RPMI7951 (cell line): ENCODE measurements at places on chromosomes 12 and 14.

- DNase-seq = peak; percentile 14
Observed at GRCh38 chr14:100762089-100762515, 35.4 kb downstream of the DLK1 start.

DNA sequence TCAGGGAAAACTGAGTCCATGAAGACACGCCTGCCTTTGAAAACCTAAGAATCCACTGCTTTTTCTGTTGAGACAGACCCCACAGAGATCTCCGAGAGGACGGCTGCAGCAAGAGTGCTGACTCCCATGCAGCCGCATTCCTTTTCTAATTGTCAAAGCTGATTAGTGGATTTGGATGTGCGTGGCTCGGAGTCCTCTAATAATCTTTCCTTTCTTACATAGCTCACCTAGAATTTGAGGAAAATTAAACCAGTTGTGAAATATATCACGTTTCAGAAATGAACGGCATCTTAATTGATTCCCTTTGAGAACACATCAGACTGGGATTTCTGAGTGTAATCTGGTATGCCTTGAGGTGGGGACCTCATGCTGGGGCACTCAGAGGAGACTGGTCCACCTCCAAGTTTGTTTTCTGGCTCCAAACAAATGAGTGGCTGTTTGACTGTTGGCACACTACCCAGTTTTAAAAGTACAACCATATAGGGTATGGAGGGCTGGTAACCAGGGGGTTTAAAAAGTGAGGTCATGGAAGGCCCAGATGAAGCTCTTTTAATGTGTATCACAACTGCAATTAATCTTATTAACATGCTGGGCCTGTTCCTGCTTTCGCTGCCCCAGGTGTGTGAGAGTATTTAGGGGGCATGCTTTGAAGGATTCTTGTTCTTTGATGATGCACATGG lies 63.3 kb downstream of the RASSF3 start:
- DNase-seq = peak; percentile 40

DNA sequence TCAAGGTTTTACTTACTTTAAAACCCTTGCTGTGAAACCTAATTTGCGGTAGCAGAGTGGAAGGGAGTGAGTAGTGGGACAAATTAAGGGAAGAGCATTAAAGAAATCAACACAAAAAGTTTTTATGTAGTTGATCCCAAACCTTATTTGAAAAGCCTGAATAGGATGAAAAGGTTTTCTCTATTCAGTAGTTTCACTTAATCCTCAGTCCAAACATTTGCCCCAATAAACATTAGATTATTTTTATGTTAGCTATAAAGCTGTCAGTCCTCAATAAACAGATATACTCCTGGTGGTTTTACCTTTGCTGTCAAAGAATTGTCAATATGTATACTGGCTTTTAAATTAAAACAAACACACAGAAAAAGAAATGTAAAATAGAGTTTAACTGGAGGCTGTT lies 136.0 kb downstream of the PAX9 start:
- DNase-seq = no peak

GRCh38 chr12:93128332-93128707 lies 199.2 kb upstream of the EEA1 start:
- no peak for DNase-seq

- no peak for DNase-seq
Observed at GRCh38 chr12:71069311-71069710, 88.5 kb downstream of the TSPAN8 start.

DNA sequence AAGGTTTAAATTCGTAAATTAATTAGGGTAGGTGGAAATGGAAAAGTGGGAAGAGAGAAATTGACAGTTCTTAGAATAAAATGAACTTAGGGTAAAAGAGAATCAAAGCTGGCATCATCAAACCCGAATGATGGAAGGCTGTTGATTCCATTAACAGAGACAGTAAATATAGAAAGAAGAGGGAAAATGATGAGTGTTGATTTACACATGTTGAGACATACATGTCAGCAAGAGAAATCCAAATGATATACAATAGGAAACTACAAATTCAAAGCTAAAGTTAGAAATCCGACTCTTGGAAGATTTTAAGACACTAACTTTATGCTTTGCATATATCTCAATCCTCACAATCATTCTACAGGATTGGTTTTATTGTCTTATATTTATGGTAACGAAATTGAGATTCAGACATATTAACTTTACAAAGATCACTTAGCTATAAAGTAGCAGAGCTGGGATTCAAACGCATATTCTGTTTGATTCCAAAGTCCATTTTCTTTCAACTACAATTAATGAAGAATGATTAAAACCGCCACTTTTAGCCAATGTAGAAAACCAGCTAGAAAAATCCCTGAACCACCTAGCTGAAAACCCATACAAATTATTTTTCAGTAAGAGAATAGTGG lies 30.2 kb downstream of the LIMA1 start:
- no peak for DNase-seq

DNA sequence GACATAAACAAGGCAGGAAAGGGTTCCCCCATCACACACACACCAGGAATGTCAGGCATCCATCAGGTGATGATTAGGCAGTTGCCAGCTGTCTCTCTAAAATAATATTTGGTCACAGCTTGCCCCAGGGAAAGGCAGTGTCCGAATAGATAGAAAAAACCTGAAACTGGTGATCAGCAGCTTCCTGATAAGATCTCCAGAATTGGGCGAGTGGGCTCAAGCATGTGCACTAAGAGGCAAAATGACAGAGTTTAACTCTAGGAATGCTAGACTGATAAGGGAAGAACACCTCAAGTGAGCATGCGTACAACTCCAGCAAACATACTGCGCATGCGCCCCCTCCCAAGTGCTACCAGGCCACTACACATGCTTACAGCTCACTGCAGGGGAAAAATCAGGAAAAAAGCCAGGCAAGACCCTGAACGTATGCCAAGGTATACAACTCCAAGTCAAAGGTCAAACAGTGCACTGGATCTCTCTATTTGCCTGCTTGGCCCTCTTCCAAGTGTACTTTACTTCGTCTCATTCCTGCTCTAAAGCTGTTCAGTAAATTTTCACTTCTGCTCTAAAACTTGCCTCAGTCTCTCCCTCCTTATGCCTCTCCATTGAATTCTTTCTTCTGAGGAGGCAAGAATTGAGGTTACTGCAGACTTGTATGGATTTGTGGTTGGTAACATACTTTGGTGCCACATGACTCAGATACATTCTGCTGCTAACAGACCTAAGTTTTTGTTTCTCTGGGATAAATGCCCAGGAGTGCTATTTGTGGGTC lies 73.5 kb upstream of the VASH1 start:
- DNase-seq = no peak

DNA sequence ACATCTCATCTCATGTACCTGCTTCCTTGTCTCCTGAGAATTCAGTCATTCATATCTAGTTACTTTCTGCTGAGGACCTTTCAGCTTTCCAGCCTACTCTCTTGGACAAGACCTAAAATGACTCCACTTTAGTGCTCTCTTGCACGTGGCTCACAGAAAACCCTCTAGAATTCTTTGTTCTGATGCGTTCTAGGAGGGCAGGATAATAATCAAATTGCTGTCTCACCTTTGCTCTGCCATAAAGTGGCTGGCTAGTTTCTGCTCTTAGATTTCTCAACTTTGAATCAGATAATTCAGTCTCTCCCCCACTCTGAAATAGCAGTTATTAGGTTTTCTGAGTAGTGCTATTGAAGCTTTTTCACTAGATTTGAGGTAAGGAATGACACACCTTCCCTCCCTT lies 429.5 kb upstream of the FBXO33 start:
- DNase-seq = no peak

DNA sequence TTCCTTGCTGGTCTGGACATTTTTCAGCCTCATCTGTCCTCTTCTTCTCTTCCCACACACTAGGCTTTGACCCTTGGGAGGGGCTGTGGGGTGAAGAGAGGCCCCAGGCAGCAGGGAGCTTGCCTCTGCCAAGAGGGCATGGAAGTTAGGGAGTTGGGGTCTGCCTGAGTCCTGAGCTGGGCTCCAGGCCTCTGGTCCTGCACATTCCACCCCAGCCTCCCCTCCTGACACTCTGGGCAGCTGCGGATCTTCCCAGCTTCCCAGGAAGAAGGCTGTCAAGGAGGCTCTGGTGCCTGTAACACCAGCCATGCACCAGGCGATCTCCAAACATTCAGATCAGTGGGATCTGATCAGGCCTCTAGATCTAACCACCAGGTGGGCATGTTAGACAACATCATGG lies 169.1 kb upstream of the PRMT8 start:
- DNase-seq = no peak

GRCh38 chr14:33945210-33946088 lies 5.4 kb downstream of the EGLN3 start:
- DNase-seq = no peak

GRCh38 chr12:57419495-57419894 lies 11.3 kb downstream of the R3HDM2 start:
- no peak for DNase-seq

DNA sequence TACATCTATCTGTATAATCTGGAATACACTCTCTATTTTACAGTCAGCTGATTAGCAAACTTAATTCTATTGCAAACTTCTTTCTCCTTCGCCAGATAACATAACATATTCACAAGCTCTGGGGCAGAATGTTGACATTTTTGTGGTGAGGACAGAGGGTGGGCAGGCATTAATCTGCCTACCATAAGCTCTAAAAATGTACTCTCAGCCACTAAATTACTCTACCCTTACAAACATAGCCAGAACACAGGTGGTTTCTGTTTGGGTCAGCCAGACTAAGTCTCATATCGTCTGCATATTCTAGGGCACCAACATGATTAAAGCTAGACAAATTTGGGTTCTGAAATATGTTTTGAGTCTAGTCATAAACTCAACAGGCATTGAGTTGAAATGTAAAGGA lies 90.1 kb downstream of the SLC6A15 start:
- DNase-seq = no peak

GRCh38 chr12:99852666-99853065 lies 132.1 kb downstream of the ANKS1B start:
- peak; percentile 5 for DNase-seq

DNA sequence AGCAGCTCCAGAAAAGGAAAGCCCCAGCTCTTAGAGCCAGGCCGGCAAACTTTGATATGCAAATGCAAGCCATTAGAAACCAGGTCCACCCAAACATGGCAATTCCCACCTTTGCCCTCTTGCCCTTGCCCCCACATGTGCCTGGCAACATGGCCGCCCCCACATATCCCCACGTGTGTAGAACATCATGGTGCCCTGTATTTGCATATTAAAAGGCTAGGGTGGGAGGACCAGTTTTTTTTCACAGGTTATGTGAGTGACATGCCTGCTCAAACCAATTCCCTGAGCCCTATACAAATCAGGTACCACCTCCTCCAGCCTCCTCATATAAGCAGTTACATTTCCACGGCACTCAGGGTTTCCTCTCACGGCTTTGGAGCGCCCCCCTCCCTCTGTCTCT lies 6.1 kb upstream of the ALDH1L2 start:
- no peak for DNase-seq

DNA sequence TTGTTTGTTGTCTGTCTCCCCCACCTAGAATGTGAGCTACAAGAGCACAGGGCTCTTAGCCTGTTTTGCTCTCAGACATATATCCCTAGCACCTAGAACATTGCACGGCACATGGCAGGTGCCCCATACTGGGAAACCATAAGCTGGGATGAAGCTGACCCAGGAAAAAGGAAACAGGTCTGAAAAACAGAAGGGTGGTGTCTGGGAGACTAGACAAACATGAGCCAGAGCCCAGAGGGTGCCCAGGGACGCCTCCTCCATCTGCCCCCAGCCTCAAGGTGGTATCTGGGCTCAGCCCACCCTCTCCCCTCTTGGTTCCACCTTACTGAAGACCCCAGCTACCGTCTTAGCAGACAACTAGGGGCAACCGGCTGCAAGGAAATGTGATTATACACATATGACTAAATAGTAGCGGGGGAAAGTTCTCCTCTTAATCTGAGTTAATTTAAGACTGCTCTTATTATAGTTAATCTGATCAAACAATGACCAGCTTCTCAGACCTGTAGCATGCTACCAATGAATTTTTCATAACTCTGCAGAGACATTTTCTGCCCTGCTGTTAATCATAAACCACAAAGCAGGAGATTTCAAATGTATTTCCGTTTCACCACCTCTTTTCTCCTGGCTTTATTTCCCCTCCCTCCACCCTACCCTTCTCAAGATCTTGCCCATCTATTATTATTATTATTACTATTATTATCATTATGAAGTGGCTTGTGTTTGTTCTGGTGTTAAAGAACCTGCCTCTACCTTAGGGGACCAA lies 31.9 kb downstream of the KSR2 start:
- DNase-seq = no peak

DNA sequence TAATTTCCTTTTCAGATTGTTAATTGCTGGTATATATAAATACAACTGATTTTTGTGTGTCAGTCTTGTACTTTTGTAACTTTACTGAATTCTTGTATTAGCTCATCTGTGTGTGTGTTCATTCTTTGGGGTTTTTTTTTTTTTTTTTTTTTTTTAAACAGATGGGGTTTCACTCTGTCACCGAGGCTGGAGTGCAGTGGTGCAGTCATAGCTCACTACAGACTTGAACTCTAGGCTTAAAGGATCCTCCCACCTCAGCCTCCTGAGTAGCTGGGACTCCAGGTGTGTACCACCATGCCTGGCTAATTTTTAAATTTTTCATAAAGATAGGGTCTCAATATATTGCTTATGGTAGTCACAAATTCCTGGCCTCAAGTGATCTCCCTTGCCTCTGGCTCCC lies 68.0 kb downstream of the WNK1 start:
- no peak for DNase-seq

DNA sequence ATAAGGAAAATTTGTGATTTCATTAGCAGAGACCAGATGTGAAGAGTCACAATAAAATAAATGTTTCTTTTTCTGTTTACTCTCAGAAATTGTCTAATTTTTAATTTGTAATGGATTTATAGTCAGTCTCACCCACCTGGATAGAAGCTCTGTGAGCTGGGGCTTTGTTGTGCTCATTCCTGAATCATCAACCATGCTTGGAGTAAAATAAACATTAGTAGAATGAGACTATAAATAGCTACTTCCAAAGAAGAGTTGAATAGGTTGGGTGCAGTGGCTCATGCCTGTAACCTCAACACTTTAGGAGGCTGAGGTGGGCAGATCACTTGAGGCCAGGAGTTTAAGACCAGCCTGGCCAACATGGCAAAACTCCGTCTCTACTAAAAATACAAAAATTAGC lies 185.3 kb upstream of the FBXO33 start:
- DNase-seq = no peak

- DNase-seq = no peak
Observed at GRCh38 chr14:79196216-79196615, 1015.1 kb downstream of the DIO2 start.

GRCh38 chr12:9271875-9272274 lies 63.7 kb upstream of the PZP start:
- DNase-seq = no peak

GRCh38 chr12:85825746-85826145 lies 10.5 kb downstream of the RASSF9 start:
- no peak for DNase-seq

DNA sequence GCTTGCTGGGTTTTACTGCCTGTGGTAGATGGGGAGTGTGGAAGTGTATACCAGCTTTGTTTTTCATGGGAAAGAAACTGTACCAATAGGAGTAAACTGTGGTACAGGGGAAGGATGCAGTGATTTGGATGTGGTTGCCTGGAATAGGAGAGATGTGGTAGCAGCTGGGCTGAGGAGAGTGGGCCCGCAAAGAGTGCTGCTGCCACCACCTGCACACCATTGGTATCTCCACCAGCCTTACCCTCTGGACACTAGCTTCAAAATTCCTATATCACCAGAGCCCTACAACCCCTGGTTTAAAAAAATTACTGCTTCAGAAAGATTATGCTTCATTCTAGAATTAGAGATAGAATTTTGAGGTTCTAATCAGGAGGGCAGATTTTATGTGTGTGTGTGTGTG lies 53.6 kb downstream of the AKAP6 start:
- peak; percentile 21 for DNase-seq

GRCh38 chr12:3363608-3364007 lies 127.4 kb upstream of the PRMT8 start:
- DNase-seq = no peak
